ENCODE measurements at places on chromosomes 12 and 14. TPM values are rescaled to one million over a fixed set of nuclear protein-coding genes. Genes with fewer than 3 reads are reported as not detected.

The NDRG2 gene
- total RNA-seq: 0.38 TPM

The SERPINA3 gene
- total RNA-seq: 1.3 TPM

The TPPP2 gene
- not detected for total RNA-seq

The COCH gene
- 1.7 TPM for total RNA-seq

The TESPA1 gene
- not detected for total RNA-seq

The NAV3 gene
- 62.1 TPM for total RNA-seq

The CIT gene
- total RNA-seq: 3.9 TPM

The RFLNA gene
- 43.1 TPM for total RNA-seq

The TAC3 gene
- not detected for total RNA-seq

The GRIN2B gene
- 0.19 TPM for total RNA-seq

The ANKRD13A gene
- 103 TPM for total RNA-seq

The NELL2 gene
- total RNA-seq: not detected

The BCL11B gene
- not detected for total RNA-seq

The CLEC4C gene
- not detected for total RNA-seq

The TXNRD1 gene
- 657 TPM for total RNA-seq

The DIO3 gene
- not detected for total RNA-seq

The ANKRD9 gene
- 22.6 TPM for total RNA-seq

The RGS6 gene
- total RNA-seq: not detected

The KRT8 gene
- total RNA-seq: 18.6 TPM

The SLC35E3 gene
- 3.1 TPM for total RNA-seq

The PABPN1 gene
- 61.7 TPM for total RNA-seq

The IL23A gene
- total RNA-seq: 0.28 TPM

The RERGL gene
- 0.38 TPM for total RNA-seq

The CPNE8 gene
- 17.3 TPM for total RNA-seq

The EFS gene
- total RNA-seq: 4.6 TPM

The ACOT6 gene
- total RNA-seq: not detected

The ITGA7 gene
- total RNA-seq: 47.5 TPM

The DICER1 gene
- total RNA-seq: 24.0 TPM

The KRT72 gene
- not detected for total RNA-seq

The CACNA2D4 gene
- 0.38 TPM for total RNA-seq

The RESF1 gene
- 11.0 TPM for total RNA-seq

The PTHLH gene
- total RNA-seq: 10.2 TPM

The NRIP2 gene
- total RNA-seq: 0.28 TPM

The PIK3C2G gene
- total RNA-seq: not detected

The KRT6C gene
- total RNA-seq: not detected

The GPHB5 gene
- total RNA-seq: not detected

The PZP gene
- not detected for total RNA-seq

The RNASE3 gene
- not detected for total RNA-seq

The KLRK1 gene
- not detected for total RNA-seq
